ENCODE measurements at places on chromosomes 12 and 14.

DNA sequence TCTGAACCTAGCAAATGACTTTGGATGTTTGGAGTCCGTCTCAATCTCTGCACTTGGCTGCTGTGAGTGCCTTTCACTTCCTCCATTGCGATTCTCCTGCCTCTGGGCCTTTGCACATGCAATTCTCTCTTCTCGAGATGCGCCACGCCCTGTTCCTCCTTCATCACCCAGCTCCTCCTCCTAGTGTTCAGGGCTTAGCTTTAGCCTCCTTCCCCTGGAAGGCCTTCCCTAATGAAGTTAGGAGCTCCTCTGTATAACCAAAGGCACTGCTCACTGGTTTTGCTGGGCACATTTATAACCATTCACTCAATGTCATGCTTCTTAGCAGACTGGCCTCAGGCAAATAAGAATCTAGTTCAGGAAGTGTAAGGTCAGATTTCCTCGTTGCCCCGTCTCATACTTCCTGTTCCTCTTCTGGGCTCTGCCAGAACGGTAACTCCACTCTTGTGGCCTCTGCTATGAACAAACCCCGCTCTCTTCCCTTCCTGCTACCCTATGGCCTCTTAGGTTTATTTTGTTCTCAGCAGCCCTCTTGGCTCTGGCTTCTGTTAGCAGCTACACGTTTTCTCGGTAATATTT, 171.4 kb downstream of the CRADD start:
- peak; percentile 60 for DNase-seq

GRCh38 chr12:57372233-57372632, 58.6 kb downstream of the R3HDM2 start:
- DNase-seq: no peak

DNA sequence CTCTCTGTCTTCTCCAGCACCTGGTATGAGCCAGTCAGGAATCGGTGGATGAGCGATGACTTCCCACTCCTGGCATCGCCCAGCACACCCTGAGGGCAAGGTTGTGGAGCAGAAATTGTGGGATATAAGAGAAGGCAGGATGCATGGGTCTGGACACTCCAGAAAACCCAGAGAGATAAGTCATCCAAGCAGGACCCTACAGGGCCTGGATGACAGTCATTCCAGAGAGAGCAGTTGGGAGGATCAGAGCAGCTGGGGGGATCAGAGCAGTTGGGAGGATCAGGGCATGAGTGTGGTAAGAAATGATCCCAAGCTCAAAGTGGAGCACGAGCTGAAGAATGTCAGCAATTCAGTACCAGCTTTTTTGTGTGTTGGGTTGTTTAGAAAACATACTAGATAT, 4.0 kb downstream of the AGAP2 start:
- no peak for DNase-seq

DNA sequence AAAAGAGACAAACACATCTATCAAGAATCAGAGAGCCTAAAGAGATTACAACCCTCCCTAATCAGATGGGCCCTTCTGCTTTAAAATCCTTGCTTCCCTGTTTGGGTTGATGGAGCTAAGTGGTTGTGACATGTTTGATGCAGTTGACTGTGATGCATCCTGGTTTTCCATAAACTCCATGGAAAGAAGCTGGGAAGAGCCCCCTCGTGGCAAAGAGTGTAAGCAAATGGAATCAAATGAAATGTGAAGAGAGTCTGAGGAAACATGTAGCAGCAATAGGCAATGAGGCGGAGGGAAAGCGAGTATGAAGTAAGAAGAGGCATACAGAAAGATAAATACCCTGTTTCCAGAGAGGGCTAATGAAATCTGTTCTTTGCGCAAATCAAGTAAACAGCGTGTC, 70.4 kb upstream of the SLCO1C1 start:
- DNase-seq: no peak

- DNase-seq: peak; percentile 52
Observed at GRCh38 chr14:92668276-92668973, 80.0 kb downstream of the LGMN start.

- no peak for DNase-seq
Observed at GRCh38 chr12:92506460-92506859, 196.3 kb upstream of the PLEKHG7 start.

DNA sequence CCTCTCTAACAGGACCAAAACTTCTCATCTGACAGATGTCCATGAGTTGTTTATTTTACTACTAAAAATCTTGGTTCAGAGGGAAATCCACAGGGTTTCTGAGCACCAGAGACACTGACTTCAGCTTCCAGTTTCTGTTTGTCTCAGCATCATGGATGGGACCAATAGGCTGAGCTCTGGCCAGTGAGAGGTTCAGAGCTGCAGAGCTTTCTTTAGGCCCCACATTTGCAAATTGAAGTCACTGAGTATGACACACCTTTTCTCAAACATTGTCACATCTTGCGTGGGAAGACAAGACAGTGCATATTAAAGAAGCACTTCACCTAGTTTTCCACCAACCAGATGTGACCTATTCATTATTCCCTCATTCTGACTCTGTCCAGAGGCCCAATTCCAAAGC, 45.2 kb downstream of the RDH12 start:
- peak; percentile 47 for DNase-seq

DNA sequence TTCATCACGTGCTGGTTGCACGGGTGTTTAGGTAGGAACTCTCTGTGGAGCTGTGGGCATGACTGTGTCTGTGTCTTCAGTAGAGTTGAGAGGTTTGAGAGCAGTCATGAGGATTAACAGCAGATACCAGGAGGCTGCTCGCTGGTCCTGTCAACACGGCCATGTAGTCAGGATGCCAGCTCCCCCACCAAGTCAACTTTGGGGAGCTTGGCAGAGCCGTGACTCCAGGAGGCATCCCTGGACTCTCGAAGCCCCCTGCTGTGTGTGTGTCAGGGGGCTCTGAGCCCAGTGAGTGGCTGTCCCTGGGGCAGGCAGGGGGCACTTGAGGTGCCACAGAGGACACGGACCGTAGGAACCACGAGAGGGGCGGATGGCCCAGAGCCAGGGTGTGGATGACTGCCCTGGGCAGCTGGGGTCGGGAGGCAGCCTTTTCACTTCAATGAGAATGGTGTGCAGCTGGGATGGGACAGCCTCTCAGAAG, 7.2 kb upstream of the GPR132 start:
- DNase-seq: no peak

GRCh38 chr12:21934173-21934572, 7.1 kb downstream of the ABCC9 start:
- no peak for DNase-seq

DNA sequence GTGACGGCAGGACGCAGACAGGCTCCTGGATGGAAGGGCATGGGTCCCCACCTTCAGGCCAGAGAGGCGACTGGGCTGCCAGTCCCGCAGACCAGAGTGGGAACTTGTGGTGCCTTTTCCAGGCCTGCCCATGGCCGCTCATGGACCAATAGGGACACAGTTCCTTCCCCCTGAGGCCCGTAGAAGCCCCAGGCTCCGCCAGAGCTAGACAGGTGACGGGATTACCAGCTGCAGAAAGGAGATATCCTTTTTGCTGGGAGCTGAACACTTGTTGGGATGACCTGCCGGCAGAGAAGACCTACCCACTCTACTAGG, 73.6 kb upstream of the RASSF8 start:
- no peak for DNase-seq

DNA sequence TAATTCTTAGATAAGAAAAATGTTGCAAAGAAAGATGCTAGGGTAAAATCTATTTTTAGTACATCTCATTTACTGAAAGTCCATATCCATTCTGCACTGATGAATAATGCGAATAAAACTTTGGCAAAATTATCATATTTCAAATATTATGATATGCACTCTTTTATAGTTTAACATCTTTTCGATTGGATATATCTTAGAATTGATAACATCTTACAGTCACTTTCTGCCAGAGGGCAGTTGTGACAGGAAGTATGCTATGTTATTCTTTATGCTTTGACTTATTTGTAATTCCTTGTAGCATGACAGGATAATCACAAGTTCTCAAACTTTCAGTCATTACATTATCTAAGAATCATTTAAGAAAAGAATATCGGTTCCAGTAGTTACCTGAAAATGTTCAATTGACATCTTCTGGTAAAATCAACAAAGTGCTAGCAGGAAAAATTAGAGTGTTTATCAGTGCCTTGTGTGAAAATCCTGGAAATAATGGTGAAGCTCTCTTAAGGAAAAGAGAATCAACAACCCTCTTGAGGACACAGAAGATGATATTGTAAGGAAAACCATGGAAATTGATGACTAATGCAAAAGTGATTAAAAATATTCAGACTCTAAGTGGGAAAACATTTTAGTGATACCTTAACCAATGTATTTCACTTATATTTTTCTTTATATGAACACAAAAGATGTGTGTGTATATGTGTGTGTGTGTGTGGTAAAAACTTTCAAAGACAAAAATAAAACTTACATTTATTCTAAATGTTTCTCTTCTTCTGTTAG, 95.5 kb downstream of the SLC6A15 start:
- no peak for DNase-seq

- DNase-seq: no peak
Observed at GRCh38 chr12:66602483-66603143, 76.3 kb downstream of the GRIP1 start.

DNA sequence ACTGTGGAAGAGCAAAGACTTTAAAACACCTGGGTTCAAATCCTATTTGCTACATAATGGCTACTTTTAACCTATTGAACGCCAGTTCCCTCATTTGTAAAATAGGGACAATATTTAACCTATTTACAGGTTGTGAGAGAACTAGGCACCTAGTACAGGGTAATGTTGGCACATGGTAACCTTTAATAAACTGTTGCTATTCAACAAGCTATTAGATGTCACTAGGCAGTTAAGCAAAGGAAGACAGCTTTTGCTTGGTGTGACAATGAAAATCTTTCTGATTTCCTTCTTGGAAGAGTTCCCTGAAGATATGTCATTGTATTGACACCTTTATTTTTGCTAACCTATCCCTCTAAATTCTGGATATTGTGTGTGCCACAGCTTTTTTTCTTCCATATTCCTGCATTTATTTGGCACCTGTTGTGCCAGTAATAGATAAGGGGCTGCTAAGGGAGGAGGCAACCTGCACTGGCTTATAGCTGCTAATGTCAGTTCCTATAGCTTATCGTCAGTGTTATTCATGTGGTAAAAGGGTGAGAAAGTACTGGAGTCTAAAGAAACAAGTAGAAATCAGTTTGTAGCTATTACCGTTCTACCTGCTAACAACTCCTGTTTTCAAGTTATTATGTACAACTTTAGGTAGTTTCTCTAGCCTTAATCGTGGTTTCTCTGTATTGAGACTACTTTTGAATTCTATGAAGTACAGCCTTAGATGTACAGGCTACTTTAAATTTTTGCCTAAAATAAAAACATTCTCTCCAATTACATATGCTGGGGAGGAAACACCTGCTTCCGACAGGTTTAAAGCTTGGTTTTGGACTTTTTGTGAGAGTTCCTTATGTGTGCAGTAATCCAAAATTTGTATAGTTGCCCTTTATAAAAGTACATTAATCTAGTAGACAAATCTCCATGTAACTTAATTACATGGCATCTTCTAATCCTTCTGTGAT, 24.3 kb downstream of the HIF1A start:
- peak; percentile 34 for DNase-seq

DNA sequence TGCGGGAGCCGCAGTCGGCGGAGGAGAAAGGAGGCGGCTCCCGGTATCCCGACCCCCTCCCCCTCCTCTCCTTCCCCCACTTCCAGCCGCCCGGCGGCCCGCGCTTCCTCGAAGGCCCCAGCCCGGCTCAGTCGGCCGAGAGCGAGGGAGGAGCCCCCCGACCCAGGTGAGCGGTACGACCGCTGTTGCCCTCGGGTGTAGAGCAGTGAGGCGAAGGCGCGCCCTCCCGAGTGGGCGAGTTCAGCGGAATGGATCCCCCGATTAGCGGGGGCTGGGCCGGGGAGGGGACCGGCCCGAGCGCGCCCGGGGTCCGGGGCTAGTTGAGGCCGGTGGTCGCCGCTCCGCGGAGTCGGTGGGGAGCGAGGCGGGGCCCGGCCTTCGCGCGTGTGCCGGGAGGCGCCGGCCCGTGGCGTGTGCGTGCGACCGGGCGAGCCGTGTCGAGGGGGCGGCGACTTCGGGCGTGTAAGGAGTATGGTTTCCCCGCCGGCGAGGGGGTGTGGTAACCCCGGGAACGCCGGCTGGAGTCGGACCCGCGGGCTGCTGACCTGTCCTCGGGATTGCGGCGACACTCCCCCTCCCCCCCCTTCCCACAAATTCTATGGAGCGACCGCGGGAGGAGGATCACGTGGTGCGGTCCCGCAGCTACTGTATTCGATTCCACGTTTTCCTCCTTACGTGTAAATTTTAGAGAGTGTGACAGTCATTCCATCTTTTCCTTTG, 501 bp downstream of the RIMKLB start:
- DNase-seq: peak; percentile 59

- DNase-seq: no peak
Observed at GRCh38 chr12:92952394-92952793, 23.3 kb upstream of the EEA1 start.

DNA sequence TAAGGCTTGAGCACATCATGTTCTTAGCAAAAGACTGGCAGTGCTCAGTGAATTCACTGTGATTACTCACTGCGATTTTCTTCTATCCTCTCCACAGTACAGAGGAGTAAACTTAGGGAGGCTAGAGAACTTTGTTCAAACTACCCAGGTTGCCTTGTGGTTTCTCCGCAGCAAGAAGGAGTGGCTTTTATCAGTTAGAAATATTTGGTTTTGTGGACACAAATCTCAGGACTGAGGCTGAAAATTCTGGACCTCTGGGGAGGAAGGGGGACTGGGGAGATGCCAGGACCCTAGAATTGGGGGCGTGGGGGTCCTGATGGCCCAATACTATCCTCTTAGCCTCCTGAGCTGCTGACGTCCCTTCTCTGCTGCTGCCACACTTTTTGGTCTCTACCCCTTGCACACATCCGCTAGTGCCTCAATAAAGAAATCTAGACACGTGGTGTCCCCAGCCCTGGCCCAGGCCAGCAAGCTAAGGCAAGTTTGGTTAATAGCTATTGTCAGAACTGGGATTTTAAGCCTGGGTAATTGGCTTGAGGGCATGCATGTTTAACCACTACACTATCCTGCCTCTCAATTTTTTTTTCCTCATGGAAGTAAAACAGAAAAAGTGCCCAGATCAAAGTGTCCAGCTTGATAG, 842 bp downstream of the OAS2 start:
- peak; percentile 83 for DNase-seq

GRCh38 chr14:105925615-105926372, 399.4 kb downstream of the TMEM121 start:
- peak; percentile 23 for DNase-seq

DNA sequence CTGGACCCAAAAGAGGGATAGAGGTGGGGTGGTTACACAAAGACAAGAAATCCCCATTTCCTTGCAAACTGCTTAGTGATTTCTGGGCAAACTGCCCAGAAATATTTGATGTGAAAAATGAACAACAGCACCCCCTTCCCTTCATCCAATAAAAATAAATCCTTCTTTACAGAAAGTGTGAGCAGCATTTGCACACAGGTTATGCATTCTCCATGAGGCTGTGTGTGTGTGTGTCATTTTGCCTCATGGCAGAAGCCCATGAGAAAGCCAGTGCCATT, 17.2 kb upstream of the NRXN3 start:
- DNase-seq: no peak

Measured in GM12865 (cell line).